ENCODE measurements at places on chromosomes 11 and 22.

- DNase-seq: no peak
Measured at GRCh38 chr11:15091625-15092024, 18.2 kb downstream of the CALCB start.

- DNase-seq: no peak
Measured at GRCh38 chr11:6156628-6157359, 13.3 kb downstream of the OR52B2 start.

DNA sequence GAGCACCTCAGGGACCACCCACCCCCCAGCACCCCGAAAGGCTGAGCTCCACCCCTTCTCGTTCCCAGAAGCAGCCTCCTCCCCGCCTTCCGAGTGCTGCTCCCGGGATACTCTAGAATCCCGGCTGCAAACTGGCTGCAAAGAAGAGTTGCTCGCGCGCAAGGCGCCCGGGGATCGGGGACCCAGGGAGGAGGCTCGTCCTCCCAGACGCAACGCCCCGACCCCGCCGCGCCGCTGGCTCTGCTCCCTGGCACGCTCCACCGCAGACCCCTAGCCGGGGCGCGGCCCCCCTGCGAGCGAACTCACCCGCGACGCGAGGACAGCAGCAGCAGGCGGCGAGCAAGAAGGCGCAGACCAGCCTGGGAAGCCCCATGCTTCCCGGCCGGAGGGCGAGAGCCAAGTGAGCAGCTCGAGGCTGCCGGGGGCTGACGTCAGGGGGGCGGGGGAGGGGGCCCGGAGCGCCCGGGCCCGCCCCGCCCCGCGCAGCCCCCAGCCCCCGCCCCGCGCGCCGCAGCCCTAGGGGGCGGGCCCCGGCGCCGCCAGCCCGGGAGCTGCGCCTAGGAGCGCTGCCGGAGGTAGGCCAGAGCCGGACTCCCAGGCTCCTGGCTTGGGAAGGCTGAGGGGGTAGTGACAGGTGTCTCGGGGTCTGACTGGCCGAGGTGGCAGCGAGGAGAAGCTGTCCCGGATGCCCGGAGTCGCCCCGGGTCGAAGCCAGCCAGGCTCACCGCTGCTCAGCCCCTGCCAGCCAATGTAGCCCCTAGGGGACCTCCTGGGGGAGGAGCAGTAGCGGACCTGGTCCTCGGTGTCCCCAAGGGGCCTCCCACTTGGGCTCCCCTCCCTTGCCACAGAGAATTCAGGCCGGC, at the start of gene MCAM:
TSS of gene MCAM (minus strand) at position 402 of the 863 bp plus-strand sequence. CDS start at position 373, 29 bp downstream.
- DNase-seq: no peak

GRCh38 chr11:102457865-102458264, 5.3 kb upstream of the TMEM123 start:
- DNase-seq: no peak

- DNase-seq: no peak
Measured at GRCh38 chr11:118373263-118373662, 13.9 kb downstream of the UBE4A start.

DNA sequence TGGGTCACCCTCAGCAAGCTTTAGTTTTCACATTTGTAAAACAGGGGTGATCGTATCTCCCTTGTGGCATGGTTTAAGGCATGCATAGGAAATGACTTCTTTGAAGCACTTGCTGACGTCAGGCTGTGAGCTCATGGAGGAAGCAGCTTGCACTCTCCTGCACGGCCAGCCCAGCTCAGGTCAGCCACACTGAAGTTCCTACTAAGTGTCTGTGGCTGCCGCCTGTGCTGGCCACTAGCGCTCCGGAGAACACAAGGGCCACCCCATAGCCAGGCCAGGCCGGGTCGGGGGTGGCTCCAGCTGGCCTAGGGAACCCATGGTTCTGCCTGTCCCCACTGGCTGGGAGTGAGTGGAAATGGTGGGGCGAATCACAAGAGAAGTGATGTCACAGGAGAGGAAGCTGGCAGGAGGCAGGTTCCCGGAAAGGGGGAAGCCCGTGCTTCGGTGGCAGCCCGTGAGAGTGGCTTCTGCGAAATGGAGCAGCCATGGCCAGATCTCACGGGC, 28.2 kb downstream of the KCTD17 start:
- DNase-seq: peak; percentile 75

Data from stomach (tissue), 19 donors.